GM13977 (cell line): ENCODE measurements at places on chromosomes 5 and 9.
A peak's percentile ranks its signal among the peaks of the same experiment; 100 is the strongest.

DNA sequence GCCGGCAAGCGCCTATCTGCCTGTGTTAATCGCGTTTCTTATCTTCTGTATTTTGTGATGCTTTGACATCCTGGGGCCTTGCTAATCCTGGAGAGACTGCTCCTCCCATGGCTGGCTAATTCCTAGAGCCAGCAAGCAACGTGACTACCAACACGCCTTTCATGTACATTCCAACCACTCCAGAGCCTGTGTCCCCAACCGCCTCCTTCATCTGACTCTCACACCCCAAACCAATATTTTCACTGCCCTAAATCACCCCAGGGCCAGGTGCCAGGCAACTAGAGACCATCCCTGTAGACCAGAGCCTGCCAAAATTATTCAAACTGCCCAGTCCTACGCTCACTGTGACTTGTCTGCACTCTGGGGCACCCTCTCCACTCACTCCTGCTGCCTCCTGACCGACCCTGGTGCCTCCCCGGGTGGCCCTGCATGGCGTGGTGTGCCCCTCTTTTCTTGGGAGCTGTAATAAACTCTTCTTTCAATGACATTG is 50.5 kb upstream of the COL5A1 start:
- no peak for DNase-seq

GRCh38 chr5:94815313-94816039 is 197.0 kb downstream of the SLF1 start:
- DNase-seq = no peak

DNA sequence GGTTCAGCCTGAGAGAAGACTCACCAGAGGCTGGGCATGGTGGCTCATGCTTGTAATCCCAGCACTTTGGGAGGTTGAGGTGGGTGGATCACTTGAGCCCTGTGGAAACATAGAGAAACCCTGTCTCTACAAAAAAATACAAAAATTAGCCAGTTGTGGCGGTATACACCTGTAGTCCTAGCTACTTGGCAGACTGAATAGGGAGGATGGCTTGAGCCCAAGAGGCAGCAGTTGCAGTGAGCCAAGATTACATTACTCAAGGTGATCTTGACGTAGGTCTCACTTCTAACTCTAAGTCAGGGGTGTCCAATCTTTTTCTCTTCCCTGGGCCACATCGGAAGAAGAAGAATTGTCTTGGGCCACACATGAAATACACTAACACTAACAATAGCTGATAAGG is 16.2 kb upstream of the ATP6V1G1 start:
- no peak for DNase-seq

GRCh38 chr9:137438591-137439157 is 2.5 kb downstream of the ENTPD8 start:
- no peak for DNase-seq

DNA sequence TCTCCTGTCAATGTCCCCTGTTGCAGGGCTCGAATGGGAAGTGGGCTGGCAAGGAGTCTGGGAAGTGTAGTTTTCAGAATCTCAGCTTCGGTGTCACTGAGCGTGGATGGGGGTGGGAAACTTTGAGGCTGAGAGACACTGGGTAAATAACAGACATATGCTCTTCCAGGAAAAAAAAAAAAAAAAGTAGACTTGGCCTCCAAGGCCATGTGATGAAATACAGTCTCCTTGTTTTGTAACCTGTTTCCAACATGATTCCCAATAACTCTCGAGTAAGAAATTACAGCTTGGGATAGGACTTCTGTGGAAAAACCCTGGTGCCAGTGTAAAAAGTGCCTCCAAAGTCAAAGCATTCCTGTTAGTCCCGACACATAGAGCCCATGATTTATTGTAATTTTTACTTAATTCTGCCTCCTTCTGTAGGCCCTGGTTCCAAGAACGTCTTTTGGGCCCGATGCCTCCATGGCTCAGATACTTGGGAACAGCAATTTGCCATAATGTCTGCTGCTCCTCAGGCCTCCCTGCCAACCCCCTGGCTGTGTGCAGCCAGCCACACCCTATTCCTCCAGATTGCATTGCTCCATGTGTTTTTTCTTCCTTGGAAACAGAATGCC is 119.5 kb upstream of the TNC start:
- DNase-seq = no peak

- DNase-seq = no peak
Observed at GRCh38 chr5:108149369-108149768, 232.5 kb downstream of the FBXL17 start.

- no peak for DNase-seq
Observed at GRCh38 chr5:134127376-134127861, 12.9 kb downstream of the TCF7 start.

- DNase-seq = no peak
Observed at GRCh38 chr9:137031904-137032640, at the start of gene FUT7. TSS of gene FUT7 (minus strand) at chr9:137032088. CDS start at chr9:137031991, 97 bp downstream.

GRCh38 chr5:124648902-124649467 is 97.5 kb downstream of the ZNF608 start:
- no peak for DNase-seq

DNA sequence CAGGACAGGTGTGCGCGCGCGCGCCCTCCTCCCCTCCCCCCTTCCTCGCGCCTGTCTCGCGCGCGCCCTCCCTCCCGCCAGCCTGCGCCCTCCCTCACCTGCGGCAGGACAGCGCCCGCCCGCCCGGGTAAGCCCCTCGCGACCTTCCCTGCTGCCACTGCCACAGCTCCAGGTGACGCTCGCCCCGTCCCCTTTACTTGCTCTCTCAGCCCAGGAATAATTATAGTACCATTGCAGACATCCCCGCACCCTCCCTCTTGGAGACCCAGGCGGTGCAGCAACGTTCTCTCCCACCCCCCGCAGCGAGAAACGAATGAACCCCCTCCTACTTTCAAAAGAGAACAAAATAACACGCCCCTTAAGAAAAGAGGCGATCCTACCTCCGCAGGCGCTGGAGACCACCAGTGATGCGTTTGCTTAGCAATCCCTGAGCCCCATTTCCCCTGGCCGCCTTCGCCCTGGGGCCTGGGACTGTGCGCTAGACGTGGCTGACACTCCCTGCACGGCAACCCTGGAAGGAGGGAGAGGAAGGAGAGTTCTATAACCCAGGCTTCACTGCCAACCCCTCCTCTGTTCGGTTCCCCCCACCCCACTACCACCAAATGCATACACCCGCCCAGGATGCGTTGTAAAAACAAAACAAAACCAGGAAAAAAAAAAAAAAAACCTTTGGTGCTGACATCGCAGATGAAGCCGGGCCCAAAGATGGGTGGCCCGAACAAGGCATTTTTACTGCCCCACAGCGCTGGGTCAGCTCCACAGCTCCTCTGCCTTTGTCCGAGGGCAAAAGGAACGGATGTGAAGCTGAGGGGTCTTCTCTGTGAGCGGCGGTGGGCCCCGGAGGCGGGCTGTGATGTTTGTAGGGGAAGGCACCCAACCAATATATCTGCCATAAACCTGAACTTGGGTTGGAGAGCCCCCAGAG is 5.6 kb upstream of the PURA start:
- peak; percentile 45 for DNase-seq
